Cardiac muscle cell (in vitro differentiated cells and primary cell): ENCODE measurements at places on chromosomes 2 and 18. TPM values are rescaled to one million over a fixed set of nuclear protein-coding genes. Genes with fewer than 3 reads are reported as not detected.

DNA sequence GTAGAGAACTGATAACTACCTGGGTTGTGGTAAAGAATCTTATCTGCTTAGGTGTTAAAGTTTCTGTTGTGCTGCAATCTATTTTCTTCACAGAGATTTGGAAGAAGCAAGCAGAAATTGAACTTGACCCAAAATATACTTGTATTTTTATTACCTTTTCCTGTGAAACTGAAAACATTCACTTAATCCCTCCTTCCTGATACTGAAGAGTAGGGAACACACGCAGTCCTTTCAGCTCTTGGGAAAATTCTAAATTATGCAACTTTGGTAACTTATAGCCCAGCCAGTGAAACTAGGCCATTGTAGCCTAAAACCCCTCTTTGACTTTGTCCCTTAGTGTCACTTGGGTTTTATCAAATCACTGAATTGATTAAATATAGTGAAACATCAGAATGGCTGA, 128.4 kb upstream of the MEIS1 start:
- no peak for DNase-seq

GRCh38 chr2:197097578-197098366, 171.3 kb upstream of the PGAP1 start:
- DNase-seq, result peak; percentile 94

The CEP192 gene
- 14.4 and 26.3 TPM in 2 replicates for total RNA-seq

- no peak for DNase-seq
These were observed 97.1 kb upstream of the CELF4 start for GRCh38 chr18:37662546-37663339.

DNA sequence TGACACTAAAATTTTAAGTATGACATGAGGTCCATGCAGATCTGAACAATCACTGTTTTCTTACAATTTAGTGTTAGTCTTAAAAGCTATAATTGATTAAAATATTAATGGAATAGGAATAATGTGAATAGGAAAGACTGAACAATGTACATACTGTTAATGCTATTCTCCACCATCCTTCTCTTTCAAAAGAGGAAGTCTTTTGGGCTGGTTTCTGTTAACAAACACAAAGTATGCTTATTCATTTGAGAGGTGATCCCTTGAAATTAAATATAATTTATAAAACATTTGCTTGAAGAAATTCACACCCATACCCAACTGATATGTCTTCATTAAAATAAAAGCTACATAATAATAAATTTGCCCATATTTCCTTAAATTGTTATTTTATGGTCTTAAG, 2.3 kb downstream of the STPG4 start:
- no peak for DNase-seq

The UGT1A7 gene
- not detected in 2 replicates for total RNA-seq

The DSG1 gene
- total RNA-seq, result not detected in 2 replicates

The ZNF804A gene
- total RNA-seq, result 0.25 TPM in 1 of 2 replicates, not detected in the other

The GDF7 gene
- total RNA-seq, result 0.14 and 0.15 TPM in 2 replicates

GRCh38 chr2:189595417-189595816, 14.8 kb upstream of the SLC40A1 start:
- DNase-seq, result no peak

- DNase-seq, result no peak
These were observed 13.8 kb upstream of the KCNF1 start for GRCh38 chr2:10897956-10898355.

- DNase-seq, result no peak
These were observed 73.4 kb upstream of the NDUFV2 start for GRCh38 chr18:9029131-9029530.

DNA sequence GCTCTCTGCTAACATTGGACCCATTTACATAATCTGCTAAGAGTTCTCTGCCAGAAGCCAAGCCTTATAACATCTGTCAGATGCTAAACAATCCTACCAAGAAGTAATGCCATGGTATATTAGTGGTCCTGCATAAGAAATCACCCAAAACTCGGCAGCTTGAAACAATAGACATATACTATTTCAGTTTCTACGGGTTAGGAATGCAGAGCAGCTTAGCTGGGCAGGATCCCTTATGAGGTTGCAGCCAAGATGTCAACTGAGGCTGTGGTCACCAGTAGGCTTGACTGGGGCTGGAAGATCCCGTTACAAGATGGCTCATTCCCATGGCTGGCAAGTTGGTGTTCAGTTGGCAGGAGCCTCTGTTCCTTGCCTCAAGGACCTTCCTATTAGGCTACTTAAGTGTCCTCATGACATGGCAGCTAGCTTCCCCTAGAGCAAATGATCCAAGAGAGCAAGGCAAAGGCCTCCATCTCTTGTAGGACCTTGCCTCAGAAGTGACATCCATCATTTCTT, 25.1 kb upstream of the SOS1 start:
- no peak for DNase-seq

DNA sequence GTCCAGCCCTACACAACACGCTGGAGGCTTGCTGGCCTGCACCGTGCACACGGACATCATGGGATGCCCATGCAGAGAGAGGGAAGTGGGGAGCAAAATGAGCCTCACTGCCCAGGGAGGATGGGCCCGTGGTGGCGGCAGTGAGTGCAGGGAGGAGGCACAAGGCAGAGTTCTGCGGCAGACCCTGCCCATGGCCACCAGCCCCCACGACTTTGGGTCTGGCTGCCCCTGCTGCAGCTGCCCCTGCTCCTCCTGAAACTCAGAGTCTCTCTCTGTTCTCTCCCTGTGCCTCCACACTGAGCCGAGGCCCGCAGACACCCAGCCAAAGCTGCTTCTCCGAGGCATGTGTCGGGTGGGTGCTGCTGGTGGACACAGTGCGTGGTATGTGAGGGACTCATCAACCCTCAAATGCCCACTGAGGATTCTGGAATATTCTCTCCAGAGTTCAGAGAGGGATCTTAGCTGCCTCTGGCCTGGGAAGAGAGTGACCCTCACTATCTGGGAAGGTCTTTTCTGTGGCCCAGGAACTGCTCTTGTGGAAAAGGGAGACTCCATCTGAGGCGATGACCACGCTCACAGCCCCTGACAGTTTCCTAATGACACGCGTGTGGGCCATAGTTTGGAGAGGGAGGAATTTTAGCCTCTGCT, 45.1 kb upstream of the HPCAL1 start:
- DNase-seq, result no peak

GRCh38 chr2:241904011-241904718, 34.6 kb downstream of the RTP5 start:
- DNase-seq, result no peak

DNA sequence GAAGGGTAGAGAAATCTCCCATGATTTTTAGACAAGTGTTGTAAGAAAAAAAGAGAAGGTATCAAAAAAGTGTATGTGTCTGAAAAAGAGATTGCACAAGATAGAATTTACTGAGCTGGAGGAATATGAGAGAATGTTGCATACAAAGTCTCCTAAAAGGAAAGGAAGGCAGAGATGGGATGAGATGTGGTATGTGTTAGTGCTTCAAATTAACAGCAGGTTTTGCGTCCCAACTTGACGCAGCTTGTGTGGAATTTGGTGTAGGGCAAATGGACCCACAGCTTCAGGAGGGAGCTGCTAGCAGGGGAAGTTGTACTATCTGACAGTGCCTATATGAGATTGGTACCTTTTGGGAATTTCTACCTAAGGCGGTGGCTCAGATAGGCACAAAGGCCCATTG, 9.0 kb upstream of the RASGRP3 start:
- no peak for DNase-seq

DNA sequence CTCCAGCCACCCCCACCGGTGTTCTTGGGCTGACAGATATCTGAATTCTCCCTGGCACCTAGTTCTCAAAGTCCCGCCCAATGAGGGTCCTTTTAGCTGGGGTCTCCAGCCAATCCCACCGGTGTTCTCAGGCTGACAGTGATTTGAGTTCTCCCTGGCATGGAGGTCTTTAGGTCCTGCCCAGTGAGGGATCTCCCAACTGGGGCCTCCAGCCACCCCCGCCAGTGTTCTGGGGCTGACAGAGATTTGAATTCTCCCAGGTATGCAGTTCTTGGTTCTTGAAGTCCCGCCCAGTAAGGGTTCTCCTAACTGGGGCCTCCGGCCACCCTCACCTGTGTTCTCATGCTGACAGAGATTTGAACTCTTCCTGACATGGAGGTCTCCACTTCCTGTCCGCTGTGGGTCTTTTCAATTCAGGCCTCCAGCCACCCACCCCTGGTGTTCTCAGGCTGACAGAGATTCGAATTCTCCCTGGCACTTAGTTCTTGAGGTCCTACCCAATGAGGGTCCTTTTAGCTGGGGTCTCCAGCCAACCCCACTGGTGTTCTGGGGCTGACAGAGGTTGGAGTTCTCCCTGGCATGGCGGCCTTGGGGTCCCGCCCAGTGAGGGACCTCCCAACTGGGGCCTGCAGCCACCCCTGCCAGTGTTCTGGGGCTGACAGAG, 154.6 kb downstream of the ANKRD36 start:
- no peak for DNase-seq

GRCh38 chr2:23002234-23002633, 382.7 kb upstream of the KLHL29 start:
- no peak for DNase-seq

DNA sequence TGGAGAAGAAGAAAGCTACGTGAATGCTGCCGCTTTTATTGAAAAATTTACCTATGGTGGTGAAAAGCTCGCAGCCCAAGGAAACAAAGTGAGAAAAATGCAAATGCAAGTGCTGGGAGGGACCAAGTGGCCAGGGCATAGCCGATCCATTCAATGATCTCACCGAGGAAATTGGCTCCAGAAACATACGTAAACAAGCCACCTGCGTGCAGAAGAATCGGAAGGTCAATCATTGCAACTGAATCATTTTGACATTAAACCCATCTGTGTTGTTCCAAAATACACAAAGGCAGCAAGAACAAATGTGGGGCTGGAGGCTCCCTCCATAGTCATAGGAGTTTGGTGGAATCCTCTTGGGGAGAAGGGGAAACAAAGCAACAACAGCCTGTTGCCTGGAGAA, 51.5 kb downstream of the SRD5A2 start:
- DNase-seq, result no peak

- DNase-seq, result no peak
These were observed 281.4 kb downstream of the CCDC178 start for GRCh38 chr18:33159151-33159550.

- no peak for DNase-seq
These were observed 315.1 kb upstream of the KLHL29 start for GRCh38 chr2:23069923-23070322.

The HDHD2 gene
- 40.8 and 55.4 TPM in 2 replicates for total RNA-seq

GRCh38 chr2:227407591-227408151, 19.9 kb upstream of the SCYGR1 start:
- DNase-seq, result no peak

DNA sequence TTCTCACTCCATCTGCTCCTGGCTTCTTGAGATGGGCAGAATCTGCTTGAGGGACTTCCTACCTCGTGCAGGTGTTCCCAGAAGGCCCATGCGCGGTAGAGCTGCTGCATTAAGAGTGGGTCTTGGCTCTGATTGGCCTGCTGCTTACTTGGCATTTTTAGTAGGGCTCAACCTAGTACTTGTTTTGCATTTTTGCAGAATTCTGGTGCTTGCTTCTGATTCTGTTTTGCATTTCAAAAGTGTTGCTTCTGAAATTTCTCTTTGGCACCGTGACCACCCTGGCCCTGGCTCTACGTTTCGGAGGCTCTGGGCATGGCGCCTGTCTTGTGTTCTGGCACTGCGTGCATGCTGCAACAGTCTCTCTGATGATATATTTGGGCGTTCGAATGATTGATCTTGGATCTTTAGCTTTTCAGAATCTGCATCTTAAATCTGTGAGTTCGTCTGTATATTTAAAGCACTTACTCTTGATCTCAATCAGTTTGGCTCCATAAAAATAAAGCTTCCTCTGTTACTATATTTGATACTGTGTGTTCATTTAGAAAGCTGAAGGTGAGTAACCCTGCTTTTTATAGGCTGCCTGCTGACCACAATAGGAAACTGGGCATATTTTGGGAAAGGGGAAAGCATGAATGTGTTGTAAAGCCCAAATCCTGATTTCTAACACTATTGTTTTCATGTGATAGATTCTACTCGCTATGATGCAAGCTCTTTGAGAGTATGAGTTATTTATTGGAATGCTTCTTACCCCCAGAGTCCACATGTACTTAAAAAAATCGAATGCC, 22.2 kb downstream of the EFR3B start:
- no peak for DNase-seq

DNA sequence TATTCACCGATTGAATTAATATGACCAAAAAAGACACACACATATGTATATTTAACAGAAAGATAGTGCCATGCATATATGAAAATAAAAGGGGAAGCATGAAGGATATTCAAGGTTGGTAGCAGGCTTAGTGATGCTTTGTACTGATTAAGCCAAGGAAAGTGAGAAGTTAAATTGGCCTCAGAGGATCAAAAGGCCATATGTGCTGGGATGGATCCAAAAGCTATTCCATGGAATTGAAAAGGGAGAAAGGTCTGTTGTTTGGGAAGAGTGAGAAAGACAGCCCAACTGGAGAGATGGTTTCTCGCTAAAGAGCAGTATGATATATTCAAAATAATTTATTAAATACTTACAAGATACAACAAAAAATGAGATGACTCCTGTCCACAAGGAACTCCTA, 65.9 kb downstream of the INSIG2 start:
- no peak for DNase-seq

The CYRIA gene
- 0.63 and 2.2 TPM in 2 replicates for total RNA-seq

DNA sequence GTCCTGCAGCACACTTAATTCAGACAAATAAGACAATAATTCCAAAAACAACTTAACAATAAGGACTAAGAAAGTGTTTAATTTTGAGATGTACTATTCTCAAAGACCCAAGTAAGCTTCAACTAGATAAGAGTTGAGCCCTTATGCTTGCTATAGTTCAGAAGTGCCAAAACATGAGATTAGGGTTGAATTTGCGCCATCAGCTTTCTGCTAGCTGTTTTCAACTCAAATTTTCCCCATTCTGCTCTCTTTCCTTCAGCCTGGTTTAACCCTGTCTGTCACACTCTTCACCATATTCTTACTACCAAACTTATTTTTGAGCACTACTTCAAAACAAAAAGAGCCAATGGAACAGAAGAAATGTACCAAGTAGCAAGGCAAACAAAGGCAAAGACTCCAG, 4.1 kb downstream of the NFE2L2 start:
- no peak for DNase-seq

DNA sequence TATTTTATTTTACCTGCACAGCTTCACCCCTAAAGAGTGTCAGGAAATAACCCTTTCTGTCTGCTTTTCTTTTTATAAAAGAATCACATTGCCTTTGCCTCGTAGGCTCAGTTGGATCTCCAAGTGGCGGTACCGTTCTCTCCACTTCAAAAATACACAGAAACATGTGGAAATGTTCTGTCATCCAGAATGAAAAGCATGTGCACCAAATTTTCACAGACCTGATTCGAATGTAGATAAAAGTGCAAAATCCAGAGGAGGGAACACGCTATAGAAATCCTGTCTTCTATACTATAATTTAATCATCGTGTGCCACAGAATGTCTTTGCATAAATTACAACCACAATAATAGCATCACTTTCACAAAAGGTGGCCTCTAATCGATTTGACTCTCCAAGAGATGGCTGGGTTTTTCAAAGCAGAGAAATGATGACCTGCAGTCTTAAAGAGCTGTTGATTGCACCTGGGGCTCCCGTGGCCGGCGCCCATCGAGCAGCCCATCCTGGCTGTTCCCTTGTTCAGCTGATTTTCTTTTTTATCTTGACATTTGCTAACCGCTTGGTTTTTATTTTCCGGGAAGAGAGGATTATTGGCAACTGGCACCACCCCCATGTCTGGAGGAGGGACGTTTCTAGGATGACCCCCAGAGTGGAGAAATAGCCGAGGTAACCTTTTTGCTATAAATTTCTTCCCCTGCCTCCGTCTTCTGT, 290.2 kb downstream of the SOX11 start:
- DNase-seq, result no peak

GRCh38 chr2:5021136-5021535, 671.0 kb upstream of the SOX11 start:
- DNase-seq, result no peak
